ENCODE measurements at places on chromosomes 12 and 14.

DNA sequence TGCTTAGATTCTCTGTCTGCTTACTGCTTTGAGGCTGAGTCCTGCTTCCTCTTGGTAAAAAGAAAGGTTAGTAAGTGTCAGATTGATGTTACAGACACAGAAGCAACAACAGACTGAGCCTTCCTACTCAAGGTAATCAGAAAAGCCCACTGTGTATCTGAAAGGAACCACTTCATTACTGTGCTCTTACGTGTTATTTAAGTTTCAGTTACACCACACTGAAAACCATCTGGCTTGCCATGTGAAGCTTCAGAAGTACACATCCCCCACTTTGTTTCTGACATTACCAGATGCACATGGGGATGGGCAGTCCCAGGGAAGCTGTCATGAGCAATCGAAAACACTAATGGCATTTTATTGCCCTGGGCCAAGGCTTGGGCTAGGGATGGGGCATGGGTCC is 1290.1 kb downstream of the AACS start:
- no peak for DNase-seq

- DNase-seq = no peak
These were observed 57.2 kb upstream of the GNPNAT1 start for GRCh38 chr14:52848626-52849025.

DNA sequence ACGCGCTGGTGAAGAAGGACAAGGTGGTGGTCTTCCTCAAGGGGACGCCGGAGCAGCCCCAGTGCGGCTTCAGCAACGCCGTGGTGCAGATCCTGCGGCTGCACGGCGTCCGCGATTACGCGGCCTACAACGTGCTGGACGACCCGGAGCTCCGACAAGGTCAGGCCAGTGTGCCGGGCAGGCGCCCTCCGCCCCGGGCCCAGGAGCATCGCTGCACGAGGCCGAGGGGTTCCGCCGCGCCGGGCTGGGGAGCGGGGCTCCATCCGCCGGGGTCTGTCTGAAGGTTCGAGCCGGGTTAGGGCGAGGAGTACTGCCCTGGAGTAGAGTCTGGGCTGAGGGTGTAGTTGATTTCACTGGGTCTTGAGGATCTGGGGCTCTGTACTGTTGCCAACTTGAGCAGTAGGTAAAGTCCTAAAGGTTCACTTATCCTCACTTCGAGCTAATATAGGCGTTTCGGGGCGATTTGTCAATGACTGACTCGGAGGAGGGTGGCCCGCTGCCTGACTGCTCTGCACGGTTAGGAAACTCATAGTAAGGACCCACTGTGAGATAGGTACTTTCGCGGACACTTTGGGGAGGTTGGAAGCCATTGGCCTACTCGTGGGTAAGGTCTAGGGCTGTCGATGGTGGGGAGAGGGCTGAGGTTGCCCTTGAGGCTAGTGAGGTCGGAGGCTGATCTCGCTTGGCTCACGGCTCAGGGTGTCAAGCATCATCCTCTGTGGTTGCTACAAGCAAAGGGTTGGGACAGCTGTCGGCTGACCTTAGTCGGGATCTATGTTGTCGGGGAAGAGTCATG is 574 bp downstream of the GLRX5 start:
- no peak for DNase-seq

DNA sequence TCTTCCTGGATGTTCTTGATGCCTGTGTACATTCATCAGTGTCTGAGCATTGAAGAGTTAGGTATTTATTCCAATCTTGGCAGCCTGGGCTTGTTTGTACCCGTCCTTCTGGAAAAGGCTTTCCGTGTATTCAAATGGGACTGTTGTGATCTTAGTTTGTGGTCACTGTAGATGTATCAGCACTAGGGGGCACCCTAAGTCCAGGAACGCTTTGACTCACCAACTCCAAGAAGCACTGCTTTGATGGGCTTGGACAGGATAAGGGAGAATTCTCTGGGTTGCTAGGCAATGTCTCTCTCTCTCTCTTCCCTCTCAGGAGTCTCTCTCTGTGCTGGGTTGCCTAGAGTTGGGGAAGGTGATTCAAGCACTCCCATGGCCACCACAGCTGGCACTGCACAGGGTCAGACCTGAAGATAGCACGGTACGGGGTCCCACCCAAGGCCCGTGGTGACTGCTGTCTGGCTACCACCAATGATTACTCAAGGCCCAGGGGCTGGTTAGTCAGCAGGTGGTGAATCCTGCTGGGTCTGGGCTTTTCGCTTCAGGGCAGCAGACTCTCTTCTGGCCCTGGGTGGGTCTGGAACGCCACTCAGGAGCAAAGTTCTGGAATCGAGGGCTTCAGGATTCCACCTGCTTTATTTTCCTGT is 211.1 kb upstream of the RGS6 start:
- no peak for DNase-seq

DNA sequence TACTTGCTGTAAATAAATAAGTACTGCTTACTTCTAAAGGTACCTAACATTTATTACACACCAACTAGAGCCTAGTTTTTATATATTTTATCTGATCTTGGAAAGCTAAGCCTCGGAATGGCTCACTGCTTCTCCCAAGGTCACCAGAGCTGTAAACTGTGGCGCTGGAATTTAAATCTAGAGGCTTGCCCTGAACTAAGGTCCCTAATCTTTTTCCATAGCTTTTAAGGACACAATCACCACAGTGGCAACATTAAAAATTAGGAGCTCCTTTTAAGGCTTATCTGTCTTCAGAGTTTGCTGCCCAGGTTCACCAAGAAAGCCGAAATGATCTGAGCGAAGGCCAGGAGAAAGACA is 670 bp downstream of the CCNB1IP1 start:
- DNase-seq = no peak

GRCh38 chr12:70644861-70645260 is 7.6 kb upstream of the PTPRB start:
- no peak for DNase-seq

GRCh38 chr12:12811343-12811742 is 1.8 kb upstream of the DDX47 start:
- DNase-seq = no peak

DNA sequence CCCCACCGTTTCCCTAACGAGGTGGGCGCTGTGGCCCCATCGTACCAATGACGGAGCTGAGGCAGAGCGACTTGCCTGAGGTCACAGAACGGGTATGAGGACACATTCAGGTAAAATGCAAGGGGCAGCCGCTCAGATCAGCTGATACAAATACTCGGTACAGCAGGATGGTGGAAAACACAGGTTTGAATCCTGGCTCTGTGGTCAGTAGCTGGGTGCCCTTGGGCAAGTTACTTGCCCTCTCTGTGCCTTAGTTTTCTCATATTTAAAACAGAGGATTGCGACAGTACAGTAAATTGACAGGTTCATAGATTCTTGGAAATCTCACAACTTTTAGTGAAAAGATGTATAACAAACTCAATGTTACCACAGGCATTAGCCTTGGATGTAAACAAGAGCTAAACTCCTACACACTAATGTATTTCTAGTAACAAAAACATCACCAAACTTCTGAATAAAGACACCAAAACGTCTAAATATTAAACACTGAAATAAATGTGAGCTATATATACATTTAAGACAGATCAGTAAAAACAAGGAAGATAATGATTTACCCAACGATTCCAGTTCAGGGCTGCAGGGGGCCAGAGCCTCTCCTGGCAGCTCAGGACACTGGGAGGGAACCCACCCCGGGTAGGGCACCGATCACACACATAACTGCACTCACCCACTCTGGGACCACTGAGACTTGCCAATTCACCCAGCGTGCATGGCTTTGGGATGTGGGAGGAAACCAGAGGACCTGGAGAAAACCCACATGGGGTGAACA is 128.4 kb downstream of the RBM19 start:
- no peak for DNase-seq

- no peak for DNase-seq
These were observed 3.3 kb upstream of the NTF3 start for GRCh38 chr12:5428332-5429221.

GRCh38 chr12:49375406-49375805 is 8.1 kb downstream of the SPATS2 start:
- DNase-seq = no peak

Data from activated CD8-positive, alpha-beta memory T cell treated with anti-CD3 and anti-CD28 coated beads for 48 hours (primary cell).